ENCODE measurements at places on chromosomes 13 and 19. TPM values are rescaled to one million over a fixed set of nuclear protein-coding genes. Genes with fewer than 3 reads are reported as not detected.

DNA sequence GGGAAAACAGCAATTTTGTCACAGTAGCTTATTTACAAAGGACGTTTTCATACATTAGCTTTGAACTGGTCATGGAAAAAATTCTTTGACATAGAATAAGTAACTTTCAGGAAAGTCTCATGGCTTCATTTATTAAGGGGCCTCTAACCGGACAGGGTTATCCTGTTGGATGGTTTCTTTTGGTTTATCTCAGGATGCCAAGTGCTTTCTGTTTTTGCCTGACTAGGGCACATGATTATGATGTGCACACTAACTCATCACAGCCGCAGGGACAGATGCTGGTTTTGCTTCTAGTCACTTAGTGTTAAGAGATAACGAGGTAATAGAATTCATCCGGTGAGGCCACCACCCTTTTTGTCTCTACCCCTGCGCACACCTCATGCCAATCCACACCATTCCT lies 53.0 kb downstream of the TGDS start:
- DNase-seq = no peak

DNA sequence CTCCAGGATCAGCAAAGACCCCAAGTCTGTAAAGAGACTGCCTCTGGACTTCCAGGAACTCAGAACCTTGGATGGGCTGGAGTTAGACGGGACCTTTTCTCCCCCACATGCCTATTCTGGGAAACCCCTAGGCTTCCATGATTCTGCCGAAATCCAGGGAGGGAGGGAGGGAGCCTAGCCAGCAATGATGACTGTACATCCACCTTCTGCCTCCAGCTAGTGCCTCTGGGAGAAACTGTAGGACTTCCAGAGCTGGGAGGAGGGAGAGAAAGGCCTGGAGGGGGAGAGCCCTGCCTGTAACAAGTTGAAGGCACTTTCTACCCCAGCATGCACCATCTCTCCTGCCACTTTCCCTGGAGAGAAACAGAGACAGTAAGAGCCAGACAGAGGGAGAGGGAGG lies 6.0 kb upstream of the HAS1 start:
- DNase-seq = no peak

- DNase-seq = no peak
Observed at GRCh38 chr13:111120422-111120821, 5.3 kb downstream of the ARHGEF7 start.

DNA sequence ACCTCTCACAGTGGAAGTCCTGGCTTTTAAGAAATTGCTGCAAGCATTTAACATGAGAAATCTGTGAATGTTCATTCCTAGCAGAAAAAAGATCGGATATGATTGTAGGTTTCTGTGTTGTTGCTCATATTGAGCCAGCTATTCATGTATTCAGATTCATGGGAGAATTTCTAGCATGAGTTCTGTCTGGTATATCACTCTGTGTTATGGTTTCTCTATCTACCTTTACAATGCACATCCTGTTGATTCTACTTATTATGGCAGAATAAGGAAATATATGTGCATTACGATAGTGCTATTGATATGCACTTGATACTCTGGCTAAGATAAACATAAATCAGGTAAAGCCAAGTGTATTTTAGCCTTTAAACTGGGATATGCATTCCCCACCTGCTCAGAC lies 138.2 kb downstream of the KCNRG start:
- DNase-seq = no peak

DNA sequence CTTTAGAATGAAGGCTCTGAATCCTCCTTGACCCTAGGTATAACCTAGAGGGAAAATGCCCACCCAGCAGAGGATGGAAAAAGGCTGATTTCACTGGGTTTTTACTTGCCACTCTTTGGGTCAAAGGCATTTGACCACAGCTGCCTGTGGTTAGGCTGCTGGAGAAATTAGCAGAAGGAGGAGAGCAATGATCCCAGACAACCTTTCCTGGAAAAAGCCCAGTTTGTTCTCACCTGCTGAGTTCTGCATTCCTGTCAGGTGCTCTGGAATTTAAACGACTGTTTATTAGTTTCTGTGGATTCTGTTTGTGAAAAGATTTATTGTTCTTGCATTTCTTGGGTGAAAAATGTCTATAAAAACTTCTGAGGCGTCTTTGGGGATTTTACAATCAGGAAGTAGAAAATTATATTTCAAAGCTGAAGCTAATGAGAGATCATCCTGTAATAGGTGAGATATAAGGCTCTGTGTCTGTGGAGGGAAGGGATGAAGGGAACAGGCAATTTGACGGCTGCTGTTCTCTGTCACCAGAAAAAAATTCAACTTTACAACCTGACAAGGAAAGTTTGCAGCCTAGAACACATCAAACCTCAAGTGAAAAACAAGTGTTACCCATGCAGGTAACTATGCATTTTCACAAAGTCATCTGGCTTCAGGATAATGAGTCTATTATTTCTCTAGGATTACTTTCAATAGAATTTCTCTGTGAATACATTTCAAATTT lies 519.7 kb downstream of the DIAPH3 start:
- no peak for DNase-seq

- DNase-seq = no peak
Observed at GRCh38 chr19:5260381-5260967, 80.1 kb downstream of the PTPRS start.

DNA sequence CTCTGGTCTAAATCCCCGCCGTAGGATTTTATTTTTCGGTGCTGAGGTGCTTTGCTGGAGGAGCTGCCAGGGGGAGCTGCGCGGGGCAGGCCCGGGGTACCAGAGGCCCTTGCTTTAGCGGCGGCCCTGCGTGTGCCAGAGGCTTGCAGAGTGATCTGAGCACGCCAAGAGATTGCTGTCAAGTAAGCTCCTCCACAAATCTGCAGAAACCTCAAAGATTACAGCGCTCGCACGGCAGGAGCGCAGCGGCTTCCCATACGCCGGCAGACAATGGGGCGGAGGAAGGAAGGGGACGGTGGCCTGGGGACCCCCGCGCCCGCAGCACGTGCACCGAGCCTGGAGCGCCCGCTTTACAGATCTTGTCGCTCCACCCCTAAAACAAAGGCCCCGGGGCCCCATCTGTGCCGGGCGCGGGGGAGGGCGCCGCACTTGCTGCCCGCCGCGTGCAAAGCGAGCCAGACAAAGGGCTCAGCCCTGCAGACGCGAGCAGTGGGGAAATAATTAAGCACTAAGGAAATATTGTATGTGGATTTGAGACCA lies 9.1 kb upstream of the C19orf12 start:
- DNase-seq = peak; percentile 62

- no peak for DNase-seq
Observed at GRCh38 chr13:64633948-64634347, 2596.2 kb downstream of the PCDH9 start.

DNA sequence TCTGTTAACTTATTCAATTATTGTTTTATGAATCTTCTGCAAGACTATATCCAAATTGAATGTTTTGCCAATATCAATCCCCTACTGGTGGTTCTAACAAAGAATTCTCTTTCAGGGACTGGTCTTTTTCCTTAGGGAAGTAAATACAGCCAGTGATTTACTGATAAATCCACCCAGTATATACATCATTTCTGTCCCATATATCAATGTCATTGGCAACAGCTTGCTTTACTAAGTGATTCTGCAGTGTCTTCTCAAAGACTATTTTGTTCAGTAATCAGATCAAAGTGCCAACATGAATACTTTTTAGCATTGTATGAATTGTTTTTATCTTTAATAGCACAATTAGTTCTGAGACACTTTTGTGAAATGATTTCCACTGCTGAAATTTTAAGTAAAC lies 114.0 kb upstream of the OBI1 start:
- no peak for DNase-seq

BRCA2 gene
- 14.8 TPM for total RNA-seq

SWSAP1 gene
- total RNA-seq = 3.0 TPM

CAMSAP3 gene
- total RNA-seq = 34.6 TPM

SIAH3 gene
- total RNA-seq = 0.09 TPM

POU2F2 gene
- 6.6 TPM for total RNA-seq

PSG2 gene
- not detected for total RNA-seq
